HEK293T (cell line): ENCODE measurements at places on chromosomes 12 and 14.

GRCh38 chr12:59847127-59847526, 251.3 kb downstream of the SLC16A7 start:
- DNase-seq = no peak

GRCh38 chr14:94640721-94641631, 28.8 kb downstream of the SERPINA3 start:
- no peak for DNase-seq

GRCh38 chr12:27924350-27925135, 48.0 kb downstream of the PTHLH start:
- no peak for DNase-seq

GRCh38 chr12:70319605-70320004, 46.5 kb upstream of the KCNMB4 start:
- no peak for DNase-seq

- no peak for DNase-seq
Observed at GRCh38 chr12:77124767-77125166, 59.4 kb upstream of the E2F7 start.

GRCh38 chr14:32254952-32255679, 52.0 kb upstream of the RNU6-8 start:
- DNase-seq = peak; percentile 70

GRCh38 chr14:29354486-29354885, 573.2 kb downstream of the PRKD1 start:
- no peak for DNase-seq

DNA sequence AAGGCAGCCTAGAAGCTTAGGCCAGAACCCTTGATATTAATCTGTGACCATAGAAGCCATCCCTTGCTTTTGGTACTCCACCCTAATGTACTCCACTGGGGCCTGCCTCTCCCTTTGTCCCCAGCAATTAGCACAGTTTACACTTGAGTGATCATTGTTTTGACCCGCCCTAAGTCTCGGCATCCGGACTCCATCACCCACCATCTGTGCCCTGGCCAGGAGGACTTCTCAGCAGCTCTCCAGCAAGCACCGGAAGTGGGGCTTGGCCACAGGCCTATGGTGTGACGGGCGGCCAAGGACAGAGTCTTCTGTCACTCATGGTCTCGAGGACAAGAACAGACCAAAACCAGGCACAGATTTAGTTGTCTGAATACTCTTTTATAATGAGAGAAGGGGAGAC, 126.5 kb upstream of the NTF3 start:
- no peak for DNase-seq

- DNase-seq = no peak
Observed at GRCh38 chr12:3256103-3256631, 179.0 kb downstream of the TSPAN9 start.

DNA sequence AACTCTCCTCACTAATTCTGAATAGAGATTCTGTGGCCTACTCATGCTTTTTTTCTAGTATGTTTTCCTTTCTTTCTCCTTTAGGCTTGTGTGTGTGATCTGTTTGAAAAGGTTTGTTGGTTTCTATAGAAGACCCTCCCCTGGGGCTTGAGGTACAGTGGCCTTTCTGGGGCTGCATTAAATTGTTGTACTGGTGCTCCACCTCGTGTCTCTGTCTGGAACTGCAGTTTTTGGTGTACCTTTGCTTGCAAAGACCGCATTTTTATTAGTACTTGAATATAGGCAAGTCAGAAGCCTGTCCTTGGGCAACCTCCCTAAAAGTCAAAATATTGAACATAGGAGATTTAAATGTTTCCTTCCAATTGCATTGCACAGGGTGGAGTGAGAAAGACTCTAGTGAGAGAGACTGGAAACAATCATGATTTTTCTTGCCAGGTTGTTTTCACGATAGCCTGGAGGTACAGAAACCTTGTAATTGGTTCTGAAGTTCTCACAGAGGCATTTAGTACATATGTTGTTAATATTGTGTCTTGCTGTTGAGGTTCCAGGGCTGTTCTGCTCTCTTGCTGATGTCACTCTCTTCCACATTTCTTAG, 39.0 kb downstream of the SLCO1B1 start:
- peak; percentile 31 for DNase-seq

DNA sequence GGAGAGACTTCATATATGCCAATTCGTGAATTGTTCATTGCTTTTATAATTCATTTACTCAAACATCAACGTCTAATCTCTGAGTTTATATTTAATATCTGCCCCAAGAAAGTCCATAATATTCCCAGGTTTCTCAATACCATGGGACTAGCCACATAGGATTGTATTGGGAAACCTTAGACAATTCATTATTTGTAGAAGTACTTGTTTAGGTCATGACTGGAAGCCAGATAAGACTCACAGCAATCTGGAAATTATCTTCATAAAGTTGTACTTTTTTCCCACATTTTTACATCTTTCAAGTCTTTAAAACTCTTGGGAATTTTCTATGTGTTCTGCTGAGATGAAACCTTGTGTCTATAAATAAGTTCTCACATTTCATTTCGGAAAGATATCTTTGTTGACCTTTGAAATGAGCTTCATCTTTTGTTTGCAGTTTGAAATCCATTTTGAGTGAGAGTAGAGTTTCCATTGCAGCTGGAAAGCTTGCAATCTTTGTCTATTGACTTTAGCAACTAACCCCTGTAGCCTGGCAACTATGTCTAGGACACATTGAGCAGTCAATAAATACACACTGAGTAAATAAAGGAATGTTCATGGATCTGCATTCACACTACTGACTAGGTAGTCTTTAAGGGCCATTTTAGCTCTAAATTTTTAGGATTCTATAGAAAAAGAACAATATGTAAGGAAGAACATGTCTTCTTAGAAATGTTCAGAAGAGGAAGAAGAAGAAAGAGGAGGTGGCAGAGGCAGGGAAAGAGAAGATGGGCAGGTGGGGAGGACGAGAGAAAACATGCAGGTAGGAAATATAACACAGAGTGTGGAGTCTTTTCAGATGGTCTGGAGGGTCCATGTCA, 154.4 kb downstream of the LRIG3 start:
- no peak for DNase-seq

- DNase-seq = peak; percentile 87
Observed at GRCh38 chr12:32896432-32897280, at the start of gene PKP2. TSS of gene PKP2 (minus strand) at chr12:32896777. CDS start at chr12:32896731, 46 bp downstream.

GRCh38 chr12:48104531-48104930, 1.3 kb downstream of the SENP1 start:
- DNase-seq = no peak

- no peak for DNase-seq
Observed at GRCh38 chr12:49097381-49097780, 2.8 kb upstream of the DHH start.

- DNase-seq = no peak
Observed at GRCh38 chr14:58291646-58292045, 6.7 kb upstream of the ARID4A start.

DNA sequence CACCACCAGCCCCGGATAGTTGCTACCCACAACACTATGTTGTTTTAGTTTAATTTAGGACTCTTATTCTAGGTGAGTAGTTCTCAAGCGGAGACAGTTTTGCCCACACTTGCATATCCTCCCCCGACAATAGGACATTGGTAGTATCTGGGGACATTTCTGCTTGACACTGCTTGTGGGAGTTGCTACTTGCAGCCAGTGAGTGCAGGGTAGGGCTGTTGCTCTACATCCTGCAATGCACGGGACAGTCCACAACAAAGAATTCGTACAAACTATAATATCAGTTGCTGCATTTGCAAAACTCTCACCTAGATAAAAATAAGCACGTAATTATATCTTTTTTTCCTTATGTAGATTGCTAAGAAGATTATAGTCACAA, 111.8 kb upstream of the DNM1L start:
- no peak for DNase-seq

DNA sequence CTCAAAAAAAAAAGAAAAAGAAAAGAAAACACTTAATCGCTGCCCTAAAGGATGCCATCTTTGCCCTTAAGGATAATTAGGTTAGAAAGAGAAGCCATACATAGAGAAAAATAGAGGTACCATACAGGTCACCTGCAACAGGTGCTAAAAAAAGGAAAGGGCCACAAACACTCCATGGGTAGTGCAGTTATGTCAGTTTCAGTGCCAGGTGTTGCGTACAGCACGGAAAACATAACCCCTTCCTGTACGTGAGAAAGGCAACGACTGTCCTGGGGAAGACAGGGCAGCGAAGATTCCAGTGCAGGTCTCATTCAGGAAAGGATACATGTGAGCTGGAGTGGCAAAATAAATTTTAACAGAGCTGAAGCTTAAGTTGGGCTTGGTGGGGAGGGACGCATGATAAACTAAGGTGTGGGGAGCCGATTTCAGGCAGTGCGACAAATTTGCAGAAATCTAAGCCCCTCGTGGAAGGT, 553 bp upstream of the DAZAP2 start:
- no peak for DNase-seq

GRCh38 chr12:6828781-6829535, 751 bp downstream of the P3H3 start:
- peak; percentile 51 for DNase-seq

DNA sequence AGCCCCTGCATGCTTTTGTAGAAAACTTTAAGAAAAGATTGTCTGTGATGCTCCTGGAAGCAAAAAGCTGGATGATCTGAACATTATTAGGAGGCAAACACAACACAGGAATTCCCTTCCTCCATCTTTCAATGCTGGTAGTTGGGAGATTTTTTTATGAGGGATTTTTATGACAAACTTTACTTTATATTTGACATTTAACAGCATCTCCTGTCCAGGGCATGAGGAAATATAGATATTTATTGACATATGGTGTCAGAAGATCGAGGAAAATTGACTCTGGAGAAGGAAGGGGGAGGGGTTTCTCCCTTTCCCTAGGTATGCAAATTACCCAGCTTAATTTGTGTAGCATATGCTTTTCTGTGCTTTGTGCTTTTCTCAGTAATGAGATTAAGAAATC, 37.8 kb upstream of the CISTR start:
- DNase-seq = no peak

DNA sequence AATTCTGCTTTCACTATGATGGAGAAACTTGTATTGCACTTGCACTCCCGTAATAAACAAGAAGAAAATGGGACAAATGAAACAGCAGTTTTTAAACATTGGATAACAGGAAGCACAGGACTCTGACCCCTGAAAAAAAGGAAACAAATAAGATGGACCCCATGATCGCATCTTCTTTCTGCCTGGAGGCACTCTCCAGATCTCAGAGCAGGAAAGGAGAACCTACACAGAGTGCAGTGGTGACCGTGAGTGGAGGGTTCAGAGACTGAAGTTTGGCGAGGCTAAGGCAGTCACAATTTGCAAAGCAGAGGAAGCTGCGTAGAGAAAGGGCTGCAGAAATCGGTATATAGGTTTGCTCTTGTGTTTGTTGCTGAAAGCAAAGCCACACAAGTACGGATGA, 6.1 kb upstream of the FGF6 start:
- DNase-seq = no peak

GRCh38 chr12:3061501-3062215, 15.5 kb upstream of the TSPAN9 start:
- no peak for DNase-seq

DNA sequence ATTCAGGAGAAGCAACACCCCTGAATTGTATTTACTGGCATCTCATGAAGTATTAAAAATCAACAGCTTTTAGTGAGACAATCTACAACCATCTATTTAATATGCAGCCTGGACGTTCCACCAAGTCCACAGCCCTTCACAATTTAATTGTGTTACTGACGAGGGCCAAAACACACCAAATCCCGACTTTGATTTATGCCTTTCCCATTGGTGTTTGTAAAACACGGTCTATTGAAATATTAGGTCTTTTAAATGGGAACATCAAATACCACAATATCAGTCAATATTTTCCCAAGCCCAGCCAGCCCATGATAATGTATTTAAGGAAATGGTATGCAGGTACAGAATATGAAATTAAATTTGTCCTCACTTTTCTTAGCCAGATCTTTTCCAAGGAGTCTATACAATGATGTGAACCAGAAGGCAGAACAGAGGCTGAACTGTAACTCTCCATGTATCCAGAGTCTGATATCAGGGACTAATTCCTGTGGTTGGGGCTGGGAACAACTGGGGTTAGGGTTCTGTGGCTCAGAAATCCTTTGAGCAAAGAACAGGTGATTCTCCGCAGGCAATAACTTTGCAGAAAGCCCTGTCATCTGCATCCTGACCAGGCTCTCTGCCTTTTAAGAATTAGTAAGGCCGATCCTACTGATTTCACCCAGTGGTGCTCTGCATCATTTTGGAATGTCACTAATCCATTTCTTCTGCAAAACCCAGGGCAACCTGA, 179.3 kb upstream of the GZMB start:
- no peak for DNase-seq

DNA sequence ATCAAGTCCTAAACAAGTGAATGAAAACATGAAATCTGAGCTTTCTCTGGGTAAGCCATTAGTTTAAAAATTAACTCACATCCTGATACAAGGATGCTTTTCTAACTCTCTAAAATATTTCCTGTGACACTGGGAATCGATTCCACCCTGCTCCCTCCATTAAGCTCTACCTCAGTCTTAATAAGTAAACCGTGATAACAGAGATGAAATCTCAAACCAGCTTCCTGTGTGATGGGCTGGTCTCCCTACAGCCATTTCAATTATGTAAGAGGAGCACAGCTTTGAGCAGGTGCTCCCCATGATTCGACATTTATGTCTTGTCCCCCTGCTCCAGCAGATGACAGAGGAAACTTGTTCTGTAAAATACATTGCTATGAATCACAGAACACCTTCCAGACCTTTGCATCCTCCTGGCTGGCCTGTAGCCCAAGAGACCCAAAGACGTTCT, 59.0 kb downstream of the GAS2L3 start:
- no peak for DNase-seq

GRCh38 chr12:52801773-52802172, 5.9 kb upstream of the KRT3 start:
- no peak for DNase-seq

- no peak for DNase-seq
Observed at GRCh38 chr14:43503508-43503907, 1003.6 kb downstream of the FSCB start.

DNA sequence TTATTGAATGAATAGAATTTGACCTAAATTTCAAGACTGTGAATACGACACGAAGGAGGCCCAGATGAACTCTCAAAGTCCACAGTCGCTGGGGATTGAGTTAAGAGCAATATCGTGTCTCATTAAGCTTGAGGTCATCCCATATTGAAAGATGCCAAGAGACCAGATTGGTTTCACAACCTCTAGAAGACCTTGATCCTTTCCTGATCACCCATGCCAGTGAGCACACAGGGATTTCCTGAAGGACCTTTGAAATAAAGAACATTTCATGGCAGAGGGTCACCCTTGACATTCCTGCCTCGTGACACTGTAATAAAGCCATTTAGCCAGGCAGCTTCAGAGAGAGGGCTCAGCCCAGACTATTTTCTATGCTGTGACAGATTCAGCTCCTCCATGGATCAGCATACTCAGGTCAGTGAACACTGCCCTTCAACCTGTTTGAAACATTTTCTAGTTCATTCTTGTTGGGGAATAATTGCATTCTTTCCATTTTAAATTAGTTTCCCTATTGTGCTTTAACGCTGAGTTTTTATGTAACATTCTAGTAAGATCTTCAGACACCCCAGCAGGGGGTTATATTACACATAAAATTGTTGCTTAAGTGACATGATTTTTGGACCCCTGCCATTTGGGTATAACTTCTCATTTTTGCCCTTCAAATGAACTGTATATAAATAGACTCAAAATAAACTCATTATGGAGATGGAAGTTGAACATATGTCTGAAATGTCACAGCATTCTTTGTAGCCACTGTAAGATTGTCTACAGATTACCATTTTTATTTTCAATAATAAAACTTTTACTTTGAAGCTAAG, 213.2 kb downstream of the C12orf50 start:
- DNase-seq = no peak

GRCh38 chr14:61321385-61322010, at the start of gene PRKCH:
TSS of gene PRKCH (plus strand) at chr14:61321579. CDS start at chr14:61322102, 523 bp downstream.
- DNase-seq = peak; percentile 68
